Stimulated activated CD8-positive, alpha-beta memory T cell treated with anti-CD3 and anti-CD28 coated beads, Interleukin-4, amount 100 ng/mL, for 4 hours (primary cell): ENCODE measurements at places on chromosomes 4 and X.

DNA sequence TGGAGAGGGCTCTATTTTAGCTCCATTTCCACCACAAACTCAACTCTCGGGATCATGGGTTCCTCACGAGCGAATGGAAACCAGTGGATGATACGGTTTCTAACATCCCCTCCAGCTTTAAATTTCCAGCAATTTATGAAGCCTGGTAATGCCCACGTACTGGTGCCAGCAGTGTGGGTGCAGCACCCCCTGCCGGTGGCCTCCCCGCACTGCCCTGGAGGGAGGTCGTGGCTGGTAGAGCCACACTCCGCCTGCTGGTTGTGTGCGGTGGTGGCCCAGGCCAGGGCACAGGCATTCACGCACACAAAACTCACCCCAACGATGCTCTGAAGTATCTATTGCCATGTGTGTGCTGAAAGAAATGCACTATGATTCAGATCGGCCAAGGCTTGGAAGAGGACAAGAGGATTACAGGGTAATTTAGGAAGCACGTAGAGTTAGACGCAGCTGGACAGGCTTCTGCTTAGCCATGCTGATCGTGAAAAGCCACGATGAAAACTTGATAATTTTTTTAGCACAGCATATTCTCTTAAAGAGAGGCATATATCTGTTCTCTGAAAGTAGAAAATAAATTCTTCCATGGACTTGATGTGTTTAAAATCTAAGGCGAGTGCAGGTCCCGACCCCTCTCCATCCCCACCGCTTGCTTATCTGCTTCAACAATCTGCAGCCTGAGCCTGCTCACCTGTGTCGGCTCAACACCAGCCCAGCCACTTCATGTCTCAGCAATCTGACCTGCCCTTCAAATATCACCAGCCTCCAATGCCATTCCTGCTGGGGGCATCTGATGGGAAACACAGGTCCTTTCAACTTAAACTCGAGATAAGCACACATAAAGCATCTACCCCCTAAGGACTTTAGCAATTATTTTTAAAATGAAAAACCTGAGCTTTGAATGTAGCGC lies 59.1 kb downstream of the SCD5 start:
- DNase-seq, result peak; percentile 11

DNA sequence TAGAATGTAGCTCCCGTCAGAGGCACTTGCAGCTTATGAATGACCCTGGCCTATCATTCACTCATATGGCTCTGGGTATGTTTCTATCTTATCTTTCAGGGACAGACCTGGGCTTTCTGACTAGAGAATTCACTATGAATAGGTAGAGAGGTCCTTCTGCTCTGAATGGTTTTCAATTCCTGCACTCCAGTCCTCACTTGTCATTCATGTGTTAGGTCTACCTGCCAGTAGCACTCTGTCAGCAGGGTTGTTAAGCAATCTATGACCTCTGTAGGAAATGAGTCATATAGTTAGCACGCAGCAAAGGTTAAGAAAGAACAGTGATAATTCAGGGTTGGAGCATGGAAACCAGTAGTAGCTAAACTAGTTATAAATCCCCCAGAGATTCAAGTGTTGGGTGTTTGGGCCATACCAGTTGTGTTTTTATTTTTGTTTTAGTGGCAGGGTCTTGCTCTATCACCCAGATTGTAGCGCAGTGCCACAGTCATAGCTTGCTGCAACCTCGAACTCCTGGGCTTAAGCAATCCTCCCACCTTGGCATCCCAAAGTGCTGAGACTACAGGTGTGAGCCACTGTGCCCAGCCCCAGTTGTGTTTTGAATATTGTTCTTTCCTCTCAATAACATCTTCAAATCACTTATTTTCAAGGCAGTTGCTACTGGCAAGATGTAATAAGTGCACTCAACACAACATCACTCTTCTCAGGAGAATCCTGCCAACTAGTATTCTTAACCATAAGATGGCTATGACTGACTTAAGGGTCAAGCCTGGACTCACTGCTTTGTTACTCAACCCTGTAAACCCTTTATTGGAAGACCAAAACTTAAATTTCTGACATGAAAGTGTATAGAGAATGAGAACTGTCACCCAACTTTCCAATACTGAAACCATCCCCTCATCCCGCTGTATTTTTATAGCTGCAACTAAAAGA lies 25.1 kb downstream of the ARL13A start:
- no peak for DNase-seq

DNA sequence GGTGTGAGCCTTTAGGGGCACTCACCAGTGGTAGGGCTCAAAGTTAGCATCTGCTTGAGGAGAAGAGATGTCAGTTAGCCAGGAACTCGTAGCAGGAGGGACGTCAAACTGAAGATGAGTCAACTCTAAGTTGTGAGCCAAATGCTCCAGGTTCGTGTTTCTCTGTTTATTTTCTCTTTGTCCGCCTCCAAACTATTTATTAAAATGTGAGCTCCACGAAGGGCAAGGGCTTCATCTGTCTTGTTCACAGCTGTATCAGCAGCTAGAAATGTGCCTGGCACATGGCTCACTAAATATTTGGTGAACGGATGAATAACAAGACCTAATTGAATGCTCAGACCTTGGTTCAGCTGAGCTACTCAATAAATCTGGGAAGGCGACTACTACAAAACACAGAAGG lies 248.9 kb downstream of the BCOR start:
- DNase-seq, result no peak

DNA sequence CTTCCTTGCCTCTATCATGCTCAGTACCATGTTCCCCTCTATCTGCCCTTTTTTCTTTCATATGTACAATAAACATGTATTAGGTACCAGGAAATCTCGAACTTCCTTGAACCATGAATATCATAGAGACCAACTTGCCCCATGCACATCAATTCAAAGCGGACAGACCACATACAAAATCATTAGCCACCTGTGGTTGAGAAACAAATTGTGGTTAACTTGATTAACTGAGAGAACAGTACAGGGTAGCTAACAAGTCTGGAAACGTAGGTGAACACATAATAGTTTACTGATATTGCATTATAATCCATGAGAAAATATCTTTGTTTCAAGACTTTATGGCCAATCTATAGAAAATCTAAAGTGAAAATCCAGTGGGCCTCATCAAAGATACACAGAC lies 8.2 kb downstream of the CASP3 start:
- DNase-seq, result no peak

DNA sequence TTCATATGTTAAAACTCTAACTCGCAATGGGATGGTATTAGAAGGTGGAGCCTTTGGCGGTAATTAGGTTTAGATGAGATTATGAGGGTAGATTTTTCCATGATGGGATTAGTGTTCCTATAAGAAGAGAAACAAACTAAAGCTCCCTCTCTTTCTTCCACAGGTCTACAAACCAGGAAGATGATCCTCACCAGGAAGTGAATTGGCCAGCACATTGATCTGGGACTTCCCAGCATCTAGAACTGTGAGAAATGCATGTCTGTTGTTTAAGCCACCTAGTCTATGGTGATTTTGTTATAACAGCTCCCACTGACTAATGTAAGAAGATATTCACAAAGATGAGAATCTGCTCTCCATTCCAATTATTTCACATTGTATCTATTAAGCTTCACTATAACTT lies 2266.9 kb downstream of the PCDH7 start:
- DNase-seq, result no peak

DNA sequence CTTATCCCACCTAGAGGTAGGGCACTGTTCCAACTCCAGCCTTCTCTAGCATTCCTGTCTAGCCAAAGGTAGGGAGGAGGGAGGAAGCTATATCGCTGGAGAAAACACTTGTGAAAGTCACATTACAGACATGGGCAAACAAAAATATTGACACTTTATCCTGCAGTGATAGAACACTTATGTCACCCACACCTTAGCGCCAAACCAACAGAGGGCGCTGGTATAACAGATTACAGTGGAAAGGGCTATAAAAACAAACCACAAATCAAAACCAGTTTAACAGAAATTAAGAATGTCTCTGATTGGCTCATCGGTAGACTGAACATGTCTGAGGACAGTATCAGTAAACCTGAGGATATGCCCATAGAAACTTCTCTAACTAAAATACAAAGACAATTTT lies 451.3 kb downstream of the TLL1 start:
- no peak for DNase-seq

DNA sequence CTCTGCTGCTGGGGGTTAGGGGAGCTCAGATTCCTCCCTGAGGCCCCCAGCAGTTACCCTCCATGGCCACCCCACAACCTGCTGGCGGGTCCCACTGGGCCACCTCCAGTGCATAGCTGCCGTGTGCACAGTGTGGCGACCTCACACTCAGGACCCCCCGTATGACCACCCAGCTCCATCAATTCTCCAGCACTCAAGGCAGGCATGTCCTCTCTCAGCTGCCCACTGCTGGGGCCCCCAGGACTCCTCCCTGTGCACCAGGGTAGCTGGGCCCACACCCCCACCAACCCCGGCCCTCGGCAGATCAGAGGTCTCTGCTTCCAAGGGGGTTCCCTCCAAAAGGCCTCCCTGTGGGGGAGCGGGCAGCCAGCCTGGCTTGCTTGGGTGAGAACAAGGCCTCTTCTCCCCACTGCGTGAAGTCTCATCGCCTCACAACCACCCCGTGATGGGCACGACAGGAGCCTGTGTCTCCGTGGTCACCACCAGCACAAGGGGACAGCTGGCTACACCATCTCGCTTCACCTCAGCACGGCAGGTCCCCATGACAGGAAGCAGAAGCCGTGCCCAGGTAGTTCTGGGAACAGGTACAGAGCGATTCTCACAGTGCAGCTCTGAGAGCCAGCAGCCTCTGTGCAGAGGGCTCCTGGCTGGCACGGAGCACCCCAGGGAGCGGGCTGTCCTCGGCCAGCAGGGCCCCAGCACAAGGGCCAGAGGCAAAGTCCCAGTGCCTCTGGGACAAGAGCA lies 4.6 kb upstream of the HAUS3 start:
- DNase-seq, result no peak

- DNase-seq, result no peak
Observed at GRCh38 chr4:39103291-39103690, 41.3 kb downstream of the KLHL5 start.

GRCh38 chr4:156173486-156173885 lies 219.8 kb upstream of the CTSO start:
- no peak for DNase-seq

- DNase-seq, result peak; percentile 19
Observed at GRCh38 chr4:118834960-118835569, 861 bp downstream of the SEC24D start.

DNA sequence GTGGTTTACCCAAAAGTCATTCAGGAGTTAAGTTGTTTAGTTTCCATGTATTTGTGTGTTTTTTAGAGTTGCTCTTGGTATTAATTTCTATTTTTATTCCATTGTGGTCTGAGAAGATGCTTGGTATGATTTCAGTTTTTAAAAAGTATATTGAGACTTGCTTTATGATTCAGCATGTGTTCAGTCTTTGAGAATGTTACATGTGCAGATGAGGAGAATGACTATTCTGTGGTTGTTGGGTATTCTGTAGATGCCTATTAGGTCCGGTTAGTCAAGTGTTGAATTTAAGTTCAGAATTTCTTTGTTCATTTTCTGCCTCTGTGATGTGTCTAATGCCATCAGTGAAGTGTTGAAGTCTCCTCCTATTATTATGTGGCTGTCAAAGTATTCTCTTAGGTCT lies 249.4 kb downstream of the ARHGAP10 start:
- DNase-seq, result no peak

DNA sequence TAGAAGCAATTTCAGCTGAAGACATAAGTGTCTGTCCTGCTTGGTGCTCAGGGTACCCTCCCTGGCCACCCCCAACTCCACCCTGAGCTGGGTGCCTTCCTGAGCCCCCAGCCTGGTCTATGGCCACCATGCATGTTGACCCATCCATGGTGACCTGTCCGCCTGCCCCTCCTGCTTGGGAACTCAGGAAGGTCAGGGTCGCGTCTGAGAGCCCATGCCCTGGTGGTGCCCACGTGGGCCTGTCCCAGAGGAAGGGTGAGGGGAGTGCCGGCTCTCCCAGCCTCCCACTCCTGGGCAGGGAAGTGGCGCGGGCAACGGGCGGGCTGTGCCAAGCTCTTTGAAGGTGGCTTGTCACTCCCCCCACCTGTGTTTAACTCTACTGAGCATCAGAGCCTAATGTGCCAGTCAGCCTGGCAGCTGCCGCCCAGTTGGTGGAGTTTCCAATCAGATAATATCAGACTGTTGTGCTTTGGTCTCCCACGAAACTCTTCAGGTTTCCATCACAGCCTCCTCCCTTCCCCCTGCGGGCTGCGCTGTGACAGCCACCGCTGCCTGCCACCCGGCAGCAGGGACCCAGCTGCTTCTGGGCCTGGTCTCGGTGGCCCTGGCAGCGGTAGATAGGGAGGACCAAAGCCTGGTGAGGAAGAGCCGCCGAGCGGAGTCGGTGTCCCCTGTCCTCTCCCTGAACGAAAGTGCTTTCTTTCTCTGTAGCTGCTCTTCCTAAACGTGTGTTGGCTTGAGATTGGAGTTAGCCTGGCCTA lies 4.8 kb downstream of the SH3BP2 start:
- no peak for DNase-seq

DNA sequence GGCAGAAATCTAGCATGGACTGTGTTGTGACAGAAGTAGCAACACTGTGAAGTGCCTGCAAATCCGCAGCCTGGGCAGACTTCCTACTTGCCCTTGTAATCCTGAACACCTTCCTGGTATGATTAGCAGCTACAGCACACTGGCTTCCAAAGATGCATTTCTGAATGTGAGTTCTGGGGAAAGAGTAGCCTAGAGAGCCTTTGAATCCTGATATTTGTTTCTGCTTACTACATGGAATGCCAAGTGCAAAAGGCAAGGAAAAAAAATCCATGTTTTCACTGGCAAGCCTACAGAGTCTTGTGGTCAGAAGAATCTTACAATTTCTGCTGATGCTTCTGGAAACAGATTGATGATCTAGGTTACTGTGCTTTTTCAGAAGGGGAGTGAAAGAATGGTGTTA lies 223.7 kb downstream of the COL25A1 start:
- DNase-seq, result no peak

- no peak for DNase-seq
Observed at GRCh38 chr4:7772711-7773385, 166.8 kb downstream of the AFAP1 start.

DNA sequence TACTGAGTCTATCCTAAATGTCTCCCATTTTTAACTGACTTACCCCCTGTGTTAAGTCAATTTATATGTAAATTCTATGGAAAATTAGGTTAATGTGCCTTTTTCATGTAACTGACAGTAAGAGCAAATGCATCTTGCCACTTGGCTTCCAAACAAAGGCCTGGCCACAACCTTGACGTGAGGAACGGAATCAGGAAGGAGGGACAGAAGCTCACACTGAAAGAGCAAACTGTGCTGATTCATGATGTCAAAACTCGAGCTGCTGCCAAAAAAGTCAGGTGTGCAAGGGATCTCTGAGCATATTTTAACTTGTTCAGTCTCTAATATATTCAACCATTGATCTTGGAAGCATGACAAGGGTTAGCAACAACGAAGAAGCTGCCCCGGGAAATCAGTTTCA lies 35.8 kb downstream of the GPM6A start:
- DNase-seq, result no peak

GRCh38 chrX:10582215-10582733 lies 38.1 kb downstream of the MID1 start:
- no peak for DNase-seq

DNA sequence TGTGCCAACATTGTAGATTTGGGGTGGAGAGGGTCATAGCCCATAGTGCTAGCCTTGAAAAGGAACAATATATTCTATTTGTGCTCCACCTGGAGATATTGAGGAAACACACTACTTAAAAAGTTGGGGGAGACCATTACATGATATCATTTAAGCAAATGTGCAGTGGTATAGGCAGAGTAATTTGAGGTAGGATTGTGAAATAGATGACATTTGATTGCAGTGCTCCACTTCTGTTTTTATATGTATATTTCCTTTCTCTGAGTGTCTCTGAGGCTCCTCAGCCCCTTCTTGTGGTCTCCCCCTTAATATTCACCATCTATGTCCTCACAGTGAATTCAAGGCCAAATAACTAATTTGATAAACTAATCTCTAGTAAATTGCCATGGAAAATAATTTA lies 85.6 kb upstream of the NMU start:
- DNase-seq, result no peak

- DNase-seq, result no peak
Observed at GRCh38 chr4:183905081-183905592, at the start of gene STOX2. Gene STOX2, plus strand, starts transcription at chr4:183905307. Its CDS starts 1,484 bp downstream, at chr4:183906791.
